ENCODE measurements at places on chromosomes 5 and 9.
A peak's percentile ranks its signal among the peaks of the same experiment; 100 is the strongest.

DNA sequence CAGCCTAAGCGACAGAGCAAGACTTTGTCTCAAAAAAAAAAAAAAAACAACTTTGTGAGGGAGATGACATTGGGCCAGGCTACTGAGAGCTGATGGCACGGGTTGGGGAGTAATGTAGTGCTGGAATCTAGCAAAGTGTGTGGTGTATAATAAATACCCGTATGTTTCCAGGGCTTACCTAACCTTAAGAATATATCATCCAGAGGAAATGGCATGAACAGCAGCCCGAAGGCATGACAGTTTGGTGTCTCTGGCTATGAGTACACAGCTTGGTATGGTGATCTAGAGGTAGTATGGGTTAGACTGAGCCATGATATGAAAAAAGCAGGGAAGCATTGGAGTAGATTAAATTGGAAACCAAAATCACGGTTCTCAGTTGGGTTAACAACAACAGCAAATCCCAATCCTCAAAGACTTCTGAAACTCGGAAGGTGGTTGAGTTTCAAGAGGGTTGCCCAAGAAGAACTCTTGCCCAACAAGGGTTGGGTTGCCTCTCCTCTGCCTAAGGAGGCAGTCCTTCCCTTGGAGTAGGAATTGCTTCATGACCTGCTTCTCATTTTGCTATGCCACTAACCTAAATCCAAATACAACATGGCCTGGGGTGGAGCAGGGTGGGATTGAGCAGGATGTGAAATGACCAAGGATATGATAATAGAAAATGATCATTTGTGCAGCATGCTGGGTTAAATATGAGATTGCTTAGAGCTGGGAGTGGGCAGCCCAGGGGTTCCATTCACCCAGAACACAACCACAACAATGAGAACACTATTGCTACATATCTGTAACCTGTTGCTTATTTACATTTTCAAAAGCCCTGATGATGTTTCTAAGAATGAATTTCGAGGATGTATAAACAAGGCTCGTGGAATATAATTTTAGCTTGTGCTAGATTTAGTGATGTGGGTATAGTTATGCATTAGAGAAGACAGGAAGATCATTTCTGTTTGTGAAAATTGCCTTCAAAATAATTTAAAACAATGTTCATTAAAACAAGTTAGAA, 64.6 kb upstream of the ZFR start:
- DNase-seq, result peak; percentile 77

DNA sequence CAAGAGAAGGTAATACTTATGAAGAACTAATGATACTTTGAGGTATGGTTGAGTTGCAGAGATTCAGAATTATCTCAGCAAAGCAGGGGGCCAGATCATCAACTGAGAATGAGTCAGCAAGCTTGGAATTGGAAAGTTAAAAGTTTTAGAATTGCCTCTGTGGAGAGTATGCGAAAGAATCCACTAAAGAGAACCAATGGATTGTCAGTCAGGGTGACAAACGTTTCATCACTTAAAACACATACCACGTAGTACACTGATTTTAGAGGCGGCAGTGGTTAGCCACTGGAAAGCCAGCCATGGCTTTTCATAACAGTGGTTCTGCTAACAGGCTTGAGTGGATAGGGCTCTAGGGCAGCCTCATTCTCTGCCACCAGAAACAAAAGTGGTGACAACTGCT, 30.7 kb downstream of the AOPEP start:
- DNase-seq, result no peak

GRCh38 chr9:16337322-16338029, 533.0 kb downstream of the BNC2 start:
- no peak for DNase-seq

- no peak for DNase-seq
These were observed 483.4 kb downstream of the SPATA31A7 start for GRCh38 chr9:61673247-61673646.

DNA sequence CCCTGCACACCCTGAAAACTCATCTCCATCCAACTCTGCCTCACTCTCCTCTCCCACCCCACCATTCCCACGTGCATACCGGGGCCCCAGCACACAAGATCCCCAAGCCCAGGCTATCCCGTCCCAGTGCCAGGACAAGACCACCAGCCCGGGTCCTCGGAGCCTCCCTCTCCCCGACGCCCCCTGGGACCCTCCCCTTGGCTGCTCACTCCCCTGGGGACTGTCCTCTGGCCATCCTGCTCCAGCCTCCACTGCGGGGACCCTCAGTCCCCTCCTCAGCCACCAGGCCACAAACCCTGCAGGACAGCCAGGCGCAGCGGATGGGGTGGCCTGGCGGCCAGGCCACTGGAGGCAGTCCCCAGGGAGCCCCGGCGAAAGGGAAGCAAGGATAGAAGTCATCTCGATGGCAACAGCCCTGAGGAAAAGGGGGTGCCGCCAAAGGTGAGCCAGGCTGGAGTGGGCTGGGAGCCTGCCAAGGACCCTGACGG, 62.8 kb downstream of the C9orf50 start:
- no peak for DNase-seq

DNA sequence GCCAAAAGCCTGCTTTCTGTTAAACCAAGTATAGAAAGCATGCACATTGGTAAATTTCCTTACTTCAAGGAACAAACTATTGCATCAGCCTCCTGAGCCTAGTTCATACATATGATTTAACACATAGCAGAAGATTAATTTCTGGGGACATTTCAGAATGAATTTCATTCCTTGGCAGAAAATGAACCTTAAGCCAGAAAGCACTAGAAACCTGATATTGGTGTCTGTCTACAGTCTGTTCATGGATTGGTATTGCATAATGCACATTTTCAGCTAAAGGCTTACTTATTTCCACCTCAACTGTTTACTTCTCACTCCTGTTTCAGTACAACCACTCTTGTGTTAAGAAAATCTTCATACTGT, 1471.8 kb upstream of the NUDT12 start:
- DNase-seq, result no peak

All from AML-193 (cell line).